ENCODE measurements at places on chromosomes 7 and 10.

GRCh38 chr10:97821308-97822038, 28.2 kb upstream of the GOLGA7B start:
- DNase-seq: no peak

GRCh38 chr10:508726-509125, 180.7 kb downstream of the DIP2C start:
- DNase-seq: no peak

DNA sequence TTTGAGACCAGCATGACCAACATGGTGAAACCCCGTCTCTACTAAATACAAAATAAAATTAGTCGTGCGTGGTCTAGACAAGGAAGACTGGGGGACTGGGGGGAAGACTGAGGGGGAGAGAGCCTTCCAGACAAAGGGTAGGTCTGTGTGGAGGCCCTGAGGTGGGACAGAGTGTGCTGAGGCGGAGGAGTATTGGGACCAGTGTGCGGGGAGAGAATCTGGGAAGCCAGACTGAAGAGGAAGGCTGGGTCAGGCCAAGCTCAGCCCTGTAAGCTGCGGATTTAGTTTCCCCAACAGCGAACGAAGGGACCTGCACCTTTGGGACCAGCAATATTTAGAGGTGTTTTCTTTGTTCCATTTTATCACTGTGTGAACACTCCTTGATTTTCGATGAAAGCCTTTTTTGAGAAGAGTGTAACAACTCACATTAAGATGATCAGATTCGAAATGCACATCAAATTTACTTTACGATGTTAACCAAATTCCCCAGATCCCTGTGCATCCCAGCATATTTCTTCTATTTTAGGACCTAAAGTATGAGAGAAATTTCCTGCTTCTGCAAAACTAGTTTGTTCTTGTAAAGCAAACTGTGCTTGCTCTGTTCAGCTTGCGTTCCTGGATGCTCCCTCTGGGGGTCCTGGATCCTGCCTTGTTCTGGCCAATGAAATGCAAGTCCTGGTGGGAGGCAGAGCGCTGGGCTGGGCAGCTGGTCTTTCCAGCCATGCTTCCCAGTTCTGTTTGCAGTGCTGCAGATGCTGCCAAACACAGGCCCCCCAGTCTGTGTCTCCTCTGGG, 39.4 kb downstream of the PLAU start:
- no peak for DNase-seq

DNA sequence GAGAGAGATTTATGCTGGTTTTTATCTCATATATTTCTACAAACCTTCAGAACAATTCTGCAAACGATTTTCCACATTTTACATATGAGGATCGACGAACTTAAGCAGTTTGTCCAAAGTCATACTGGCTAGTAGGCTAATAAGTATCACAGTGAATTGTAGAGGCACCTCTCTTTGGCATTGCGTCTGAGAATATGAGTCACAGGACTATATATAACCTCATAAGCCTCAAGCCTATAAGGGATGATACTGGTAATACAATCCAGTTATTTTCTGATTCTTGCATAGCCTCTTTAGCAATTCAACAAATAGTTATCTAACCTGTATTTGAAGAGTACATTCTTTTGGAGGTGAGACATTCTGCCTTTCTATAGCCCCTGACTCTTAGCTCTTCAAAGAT, 129.8 kb downstream of the GPR158 start:
- DNase-seq: no peak

DNA sequence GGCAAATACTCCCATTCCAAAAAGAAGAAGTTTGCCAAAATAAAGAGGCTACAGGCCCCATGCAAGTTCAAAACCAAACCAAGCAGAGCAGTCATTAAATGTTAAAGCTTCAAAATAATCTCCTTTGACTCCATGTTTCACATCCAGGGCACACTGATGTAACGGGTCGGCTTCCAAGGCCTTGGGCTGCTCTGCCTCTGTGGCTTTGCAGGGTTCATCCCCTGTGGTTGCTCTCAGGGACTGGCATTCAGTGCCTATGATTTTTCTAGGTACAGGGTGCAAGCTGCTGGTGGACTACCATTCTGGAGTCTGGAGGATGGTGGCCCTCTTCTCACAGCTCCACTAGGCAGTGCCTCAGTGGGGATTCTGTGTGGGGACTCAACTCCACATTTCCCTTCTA, 971.6 kb upstream of the MBL2 start:
- DNase-seq: no peak

- no peak for DNase-seq
These were observed 14.0 kb upstream of the ARPC1A start for GRCh38 chr7:99311702-99312101.

DNA sequence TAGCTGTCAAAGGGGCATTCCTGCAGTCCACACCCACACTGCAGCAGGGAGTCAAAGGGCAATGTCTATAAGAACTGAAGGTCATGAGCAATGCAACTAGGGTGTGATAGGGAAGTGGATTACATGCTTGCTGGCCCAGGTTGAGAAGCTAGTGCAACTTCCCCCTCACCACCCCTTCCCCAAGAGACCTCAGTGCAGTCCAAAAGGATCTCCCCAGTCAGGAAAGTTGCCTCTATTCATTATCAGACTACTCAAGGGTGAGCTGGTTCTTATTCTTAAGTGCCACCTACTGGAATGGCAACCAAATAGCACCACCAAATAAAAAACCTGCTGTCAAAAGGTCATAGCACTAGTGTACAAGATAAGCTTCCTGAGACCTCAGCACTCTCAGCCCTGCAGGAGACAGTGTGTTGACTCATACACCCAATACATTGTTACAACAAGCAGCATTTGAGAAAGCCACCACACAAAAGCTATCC, 28.2 kb downstream of the MTERF1 start:
- no peak for DNase-seq

DNA sequence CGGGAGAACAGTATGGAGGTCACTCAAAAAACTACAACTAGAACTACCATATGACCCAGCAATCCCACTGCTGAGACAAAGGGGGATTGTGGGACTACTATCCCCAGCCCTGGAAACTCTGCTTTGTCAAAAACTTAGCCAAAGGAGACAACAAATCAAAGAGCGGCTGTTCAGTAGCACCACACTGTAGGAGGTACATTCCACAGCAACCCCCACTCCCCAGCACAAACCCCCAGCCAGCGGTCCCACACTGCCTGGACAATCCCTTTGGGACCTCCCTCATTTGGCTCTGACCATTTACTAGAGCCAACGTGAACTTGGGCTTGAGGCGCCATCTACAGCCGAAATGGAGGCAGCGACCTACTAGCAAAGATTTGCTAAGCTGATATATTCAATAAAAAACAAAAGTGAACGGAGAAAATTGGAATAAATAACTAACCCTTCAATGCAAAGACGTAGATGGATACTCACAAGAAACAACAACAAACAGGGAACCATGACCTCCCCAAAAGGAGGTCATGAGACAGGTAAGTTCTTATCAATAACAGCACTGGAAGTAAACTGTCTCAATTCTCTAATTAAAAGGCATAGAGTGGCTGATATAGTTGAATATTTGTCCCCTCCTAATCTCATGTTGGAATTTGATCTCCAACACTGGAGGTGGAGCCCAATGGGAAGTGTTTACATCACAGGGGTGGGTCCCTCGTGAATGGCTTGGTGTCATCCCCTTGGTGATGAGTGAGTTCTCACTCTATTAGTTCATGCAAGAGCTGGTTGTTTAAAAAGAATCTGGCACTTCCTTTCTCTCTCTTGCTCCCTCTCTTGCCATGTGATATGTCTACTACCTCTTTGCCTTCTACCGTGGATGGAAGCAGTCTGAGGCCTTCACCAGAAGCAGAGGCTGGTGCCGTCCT, 119.0 kb upstream of the KCNMA1 start:
- DNase-seq: no peak
